ENCODE measurements at places on chromosomes 5 and 9.

GRCh38 chr5:139954462-139954861 is 88.6 kb downstream of the NRG2 start:
- DNase-seq = no peak

GRCh38 chr9:126205265-126205664 is 121.4 kb upstream of the MVB12B start:
- no peak for DNase-seq

DNA sequence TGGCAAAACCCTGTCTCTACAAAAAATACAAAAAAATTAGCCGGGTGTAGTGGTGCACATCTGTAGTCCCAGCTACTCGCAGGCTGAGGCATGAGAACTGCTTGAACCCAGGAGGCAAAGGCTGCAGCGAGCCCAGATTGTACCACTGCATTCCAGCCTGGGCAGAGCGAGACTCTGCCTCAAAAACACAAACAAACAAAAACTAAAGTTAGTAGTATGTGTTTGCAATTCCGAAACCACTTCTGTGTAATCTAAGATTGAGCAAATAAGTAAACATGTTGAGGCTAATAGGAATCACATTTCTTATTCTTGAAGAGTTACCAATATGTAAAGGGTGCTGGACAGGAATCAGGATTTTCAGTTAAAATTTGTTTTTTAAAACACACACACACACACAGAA is 70.0 kb upstream of the SUSD1 start:
- DNase-seq = no peak

- no peak for DNase-seq
Observed at GRCh38 chr5:138439477-138440158, 761 bp downstream of the REEP2 start.

- DNase-seq = peak; percentile 59
Observed at GRCh38 chr9:107760469-107761242, 271.1 kb upstream of the KLF4 start.

- no peak for DNase-seq
Observed at GRCh38 chr9:116322521-116322920, 168.9 kb downstream of the PAPPA start.

- DNase-seq = no peak
Observed at GRCh38 chr9:126510564-126510963, 103.2 kb upstream of the LMX1B start.

DNA sequence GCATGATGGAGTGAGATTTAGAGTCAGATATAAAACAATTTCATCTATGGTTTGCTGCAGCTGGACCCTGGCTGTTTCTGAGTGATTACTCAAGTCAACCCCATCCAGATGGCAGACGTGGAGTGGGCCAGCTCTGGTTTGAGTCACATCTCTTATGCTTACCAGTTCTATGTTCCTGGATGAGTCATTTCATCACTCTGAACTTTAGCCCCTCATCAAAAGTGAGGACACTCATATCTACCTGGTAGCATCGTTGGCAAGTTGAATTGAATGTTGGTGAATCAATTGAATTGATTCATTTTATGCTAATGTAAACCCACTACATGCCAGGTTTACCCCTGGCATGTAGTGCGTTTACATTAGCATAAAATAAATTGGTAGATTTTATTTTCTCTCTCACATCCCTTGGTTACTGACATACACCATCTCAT is 176.4 kb downstream of the FGF18 start:
- DNase-seq = no peak

GRCh38 chr5:126755593-126755992 is 21.3 kb upstream of the LMNB1 start:
- DNase-seq = no peak

DNA sequence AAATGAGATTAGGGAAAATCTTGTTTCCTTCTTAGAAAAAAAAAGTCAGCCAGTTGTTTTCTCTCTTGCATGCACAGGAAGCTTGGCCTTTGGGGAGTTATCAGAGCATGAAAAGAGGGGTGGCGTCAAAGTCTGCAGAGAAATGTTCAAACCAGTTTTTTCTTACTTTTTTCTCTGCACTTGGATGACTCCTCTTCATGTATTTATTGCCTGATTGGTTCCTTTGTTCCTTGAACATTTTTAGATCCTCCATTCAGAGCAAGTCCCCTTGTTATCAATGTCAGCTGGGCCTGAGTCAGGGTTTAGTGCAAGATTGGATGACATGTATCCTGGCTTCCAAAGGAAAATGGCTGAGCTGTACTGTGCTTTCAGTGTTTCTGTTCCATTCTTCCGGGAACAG is 392.6 kb upstream of the BRINP1 start:
- no peak for DNase-seq

DNA sequence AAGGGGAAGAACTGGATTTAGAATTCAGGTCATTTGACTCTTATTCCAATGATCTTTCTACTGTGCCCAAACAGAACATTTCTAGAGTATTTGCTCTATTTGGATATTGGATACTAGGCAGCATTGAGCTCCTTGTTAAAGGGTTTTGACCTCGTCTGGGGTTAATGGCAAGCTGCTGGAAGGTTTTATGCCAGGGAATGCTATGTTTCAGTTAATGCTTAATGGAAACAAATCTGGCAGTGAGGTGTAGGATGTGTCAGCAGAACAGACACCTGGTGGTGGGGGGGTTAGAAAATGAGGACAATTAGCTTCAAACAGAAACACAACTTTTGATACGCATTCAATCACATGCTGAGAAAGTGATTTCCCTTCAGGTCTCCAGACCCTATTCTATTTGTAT is 51.5 kb downstream of the AGXT2 start:
- no peak for DNase-seq

- no peak for DNase-seq
Observed at GRCh38 chr5:35160486-35161116, 69.7 kb downstream of the PRLR start.

- DNase-seq = no peak
Observed at GRCh38 chr9:123131258-123131657, 97.8 kb downstream of the GPR21 start.

GRCh38 chr5:141672841-141673813 is 8.9 kb downstream of the ARAP3 start:
- no peak for DNase-seq

DNA sequence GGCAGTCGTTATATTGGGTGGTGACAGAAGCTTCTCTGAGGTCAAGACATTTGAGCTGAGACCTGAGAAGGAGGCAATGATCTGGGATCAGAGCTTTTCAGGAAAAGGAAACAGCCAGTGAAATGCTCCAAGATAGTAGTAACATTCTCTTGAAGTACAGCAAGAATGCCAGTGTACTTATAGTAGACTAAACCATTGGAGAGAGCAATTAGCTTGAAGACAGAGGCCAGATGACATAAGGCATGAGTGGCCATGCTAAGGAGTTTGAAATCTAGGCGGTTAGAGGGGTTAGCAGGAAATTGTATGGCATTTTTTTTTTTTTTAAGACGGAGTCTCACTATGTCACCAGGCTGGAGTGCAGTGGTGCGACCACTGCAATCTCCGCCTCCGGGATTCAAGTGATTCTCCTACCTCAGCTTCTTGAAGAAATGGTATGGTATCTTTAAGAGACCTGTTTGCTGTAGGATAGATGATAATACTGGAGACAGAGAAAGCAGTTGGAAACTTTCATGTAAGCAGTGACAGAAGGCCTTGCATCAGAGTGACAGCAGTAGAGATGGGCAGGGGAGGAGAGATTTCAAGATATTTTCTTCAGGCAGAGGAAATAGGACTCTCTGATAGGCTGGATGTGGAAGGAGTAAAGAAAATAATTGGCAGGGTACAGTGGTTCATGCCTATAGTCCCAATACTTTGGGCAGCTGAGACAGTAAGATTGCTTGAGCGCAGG is 482.2 kb upstream of the PAPPA start:
- no peak for DNase-seq

DNA sequence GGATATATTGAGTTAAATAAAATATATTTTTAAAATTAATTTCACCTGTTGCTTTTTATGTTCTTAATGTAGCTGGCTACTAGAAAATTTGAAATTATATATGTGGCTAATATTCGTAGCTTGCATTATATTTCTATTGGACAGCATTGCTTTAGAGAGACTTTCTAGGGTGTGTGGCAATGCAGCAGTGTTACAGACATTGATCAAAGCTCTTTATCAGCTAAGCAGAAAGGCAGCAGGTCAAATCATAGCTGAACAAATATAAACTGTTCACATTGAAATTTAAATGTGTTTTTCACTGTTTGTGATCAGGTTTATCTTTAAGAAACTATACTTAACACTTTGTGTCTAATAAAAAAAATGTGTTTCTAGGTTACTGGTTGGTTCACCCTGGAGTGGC is 52.6 kb downstream of the ITGA2 start:
- no peak for DNase-seq

- no peak for DNase-seq
Observed at GRCh38 chr5:83919071-83920041, 198.7 kb upstream of the HAPLN1 start.

- no peak for DNase-seq
Observed at GRCh38 chr5:179143446-179143845, 83.3 kb downstream of the ZNF354C start.

Data from CD4-positive, alpha-beta T cell treated with Interferon gamma for 1 hour (primary cell).